ENCODE measurements at places on chromosomes 13 and 19.

DNA sequence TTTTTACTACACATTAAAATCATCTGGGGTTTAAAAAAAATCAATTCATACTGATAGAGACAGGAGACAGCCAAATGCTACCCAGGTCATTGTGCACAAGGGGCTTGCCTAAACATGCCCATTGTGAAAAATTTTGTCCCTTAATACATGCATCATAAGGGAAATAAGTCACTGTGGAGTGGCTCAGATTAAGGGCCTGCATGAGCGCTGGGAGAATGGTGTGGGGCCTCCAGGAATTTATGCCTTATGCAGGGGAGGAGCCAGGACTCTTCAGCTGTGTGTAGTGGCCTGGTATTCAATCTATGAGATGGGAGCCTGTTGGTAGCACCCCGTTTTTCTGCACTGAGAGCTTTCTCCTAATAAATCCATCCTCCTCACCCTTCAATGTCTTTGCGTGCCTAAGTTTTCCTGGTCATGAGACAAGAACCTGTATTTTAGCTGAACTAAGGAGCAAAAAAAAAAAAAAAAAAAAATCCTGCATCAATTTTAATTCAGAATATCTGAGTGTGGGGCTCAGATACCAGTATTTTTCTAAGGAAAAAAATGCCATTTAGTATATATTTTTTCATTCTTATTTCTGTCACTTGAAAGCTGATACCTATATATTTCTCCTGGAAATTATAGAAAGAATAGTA lies 997.6 kb upstream of the ATXN8OS start:
- no peak for DNase-seq

GRCh38 chr19:38852231-38853044 lies 2.7 kb upstream of the HNRNPL start:
- DNase-seq, result no peak

GRCh38 chr13:98441056-98441676 lies 135.7 kb downstream of the STK24 start:
- DNase-seq, result no peak

- DNase-seq, result no peak
Observed at GRCh38 chr13:94333131-94333820, 146.2 kb downstream of the DCT start.

DNA sequence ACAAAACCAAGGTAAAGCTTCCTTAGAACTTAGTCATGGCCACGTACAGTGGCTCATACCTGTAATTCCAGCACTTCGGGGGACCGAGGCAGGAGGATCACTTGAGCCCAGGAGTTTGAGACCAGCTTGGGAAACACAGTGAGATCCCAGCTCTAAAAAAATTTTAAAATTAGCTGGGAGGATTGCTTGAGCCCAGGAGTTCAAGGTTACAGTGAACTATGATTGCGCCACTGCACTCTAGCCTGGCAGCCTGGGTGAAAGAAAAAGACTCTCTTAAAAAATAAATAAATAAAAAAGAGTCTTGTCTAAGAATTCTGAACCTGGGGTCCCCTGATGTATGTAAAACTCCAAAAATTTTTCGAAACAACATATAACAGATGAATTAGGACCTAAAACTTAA lies 34.9 kb downstream of the N4BP2L2 start:
- DNase-seq, result no peak

DNA sequence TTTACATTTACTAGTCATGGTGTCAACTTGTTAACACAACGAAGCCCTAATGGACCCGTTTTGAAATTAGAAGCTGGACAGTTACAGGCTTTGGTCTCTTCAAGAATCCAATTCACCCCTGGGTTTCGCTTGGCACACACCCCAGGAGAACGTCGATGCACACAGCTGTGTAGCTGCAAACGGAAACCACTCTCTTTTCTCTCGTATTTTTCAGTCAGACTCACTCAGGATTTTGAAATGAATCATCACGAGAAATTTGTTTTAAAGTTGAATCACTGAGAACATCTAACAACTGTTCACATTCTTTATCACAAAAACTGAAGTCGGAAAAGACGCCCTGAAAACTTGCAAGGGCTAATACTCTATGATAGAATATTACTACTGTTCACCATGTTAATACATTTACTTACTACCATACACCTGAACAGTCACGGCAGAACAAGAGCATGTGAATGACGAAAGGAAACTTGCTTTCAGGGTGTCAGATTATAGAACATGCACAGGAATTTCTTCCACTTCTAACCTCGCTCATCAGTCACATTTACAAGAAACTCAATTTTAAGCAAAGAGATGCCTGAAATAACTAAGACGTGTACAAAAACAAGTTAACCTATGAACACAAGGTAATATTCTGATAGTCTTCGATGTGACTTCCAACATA lies 4.7 kb downstream of the PNMA8A start:
- no peak for DNase-seq

GRCh38 chr13:111512707-111513106 lies 192.3 kb downstream of the TEX29 start:
- no peak for DNase-seq

GRCh38 chr13:45878966-45879365 lies 27.4 kb upstream of the SIAH3 start:
- DNase-seq, result no peak

GRCh38 chr13:78022164-78022877 lies 103.7 kb upstream of the EDNRB start:
- no peak for DNase-seq

- DNase-seq, result no peak
Observed at GRCh38 chr13:62450759-62451158, 1035.1 kb upstream of the PCDH20 start.

- DNase-seq, result no peak
Observed at GRCh38 chr13:96540670-96541069, 450.8 kb downstream of the HS6ST3 start.

GRCh38 chr13:38103851-38104250 lies 234.3 kb upstream of the TRPC4 start:
- DNase-seq, result no peak

GRCh38 chr19:55209693-55210472 lies 582 bp upstream of the PTPRH start:
- DNase-seq, result no peak

- no peak for DNase-seq
Observed at GRCh38 chr19:14545716-14546082, 16.3 kb downstream of the TECR start.

DNA sequence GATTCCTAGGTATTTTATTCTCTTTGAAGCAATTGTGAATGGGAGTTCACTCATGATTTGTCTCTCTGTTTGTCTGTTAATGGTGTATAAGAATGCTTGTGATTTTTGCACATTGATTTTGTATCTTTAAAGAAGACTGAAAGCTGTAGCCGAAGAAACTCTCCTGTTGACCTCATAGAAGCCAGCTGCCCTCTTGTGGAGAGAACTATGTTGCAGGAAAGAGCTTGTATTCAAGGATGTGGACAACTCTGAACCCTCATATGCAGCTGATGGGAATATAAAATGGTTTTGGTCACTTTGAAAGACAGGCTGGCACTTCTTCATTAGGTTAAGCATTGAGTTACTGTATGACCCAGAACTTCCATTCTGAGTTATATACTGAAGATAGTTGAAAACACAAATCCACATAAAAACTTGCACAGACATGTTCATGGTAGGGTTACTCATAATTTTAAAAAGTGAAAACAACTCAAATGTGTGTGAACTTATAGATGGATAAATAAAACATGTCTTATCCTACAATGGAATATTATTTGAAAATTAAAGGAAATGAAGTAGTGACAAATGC lies 65.8 kb upstream of the SLITRK6 start:
- DNase-seq, result peak; percentile 9

DNA sequence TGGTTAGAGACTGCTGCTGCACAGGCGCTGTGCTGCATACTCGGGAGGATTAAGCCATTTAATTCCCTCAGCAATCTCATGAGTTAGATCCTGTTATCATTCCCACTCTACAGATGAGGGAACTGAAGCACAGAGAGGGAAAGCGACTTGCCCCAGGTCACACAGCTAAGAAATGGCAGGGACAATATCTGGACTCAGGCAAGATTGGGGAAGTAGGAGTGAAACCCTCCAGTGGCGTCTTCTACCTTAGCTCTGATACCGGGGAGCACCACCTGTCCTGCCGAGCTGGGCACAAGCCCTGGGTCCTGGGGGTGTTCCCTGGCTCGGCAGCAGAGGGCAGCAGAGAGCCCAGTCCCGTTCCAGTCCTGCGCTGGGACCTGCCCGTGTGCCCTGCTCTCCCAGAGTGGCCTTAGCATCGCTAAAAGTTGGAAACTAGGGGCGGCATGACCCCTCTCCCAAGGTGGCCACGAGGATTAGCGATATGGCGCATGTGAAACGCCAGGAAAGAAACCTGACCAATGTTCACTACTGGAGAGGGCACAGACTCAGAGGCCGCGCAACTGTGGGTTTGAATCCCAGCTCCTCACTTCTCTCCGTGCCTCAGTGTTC lies 20.5 kb downstream of the CYTH2 start:
- no peak for DNase-seq

GRCh38 chr13:80555796-80556678 lies 215.1 kb upstream of the SPRY2 start:
- no peak for DNase-seq

DNA sequence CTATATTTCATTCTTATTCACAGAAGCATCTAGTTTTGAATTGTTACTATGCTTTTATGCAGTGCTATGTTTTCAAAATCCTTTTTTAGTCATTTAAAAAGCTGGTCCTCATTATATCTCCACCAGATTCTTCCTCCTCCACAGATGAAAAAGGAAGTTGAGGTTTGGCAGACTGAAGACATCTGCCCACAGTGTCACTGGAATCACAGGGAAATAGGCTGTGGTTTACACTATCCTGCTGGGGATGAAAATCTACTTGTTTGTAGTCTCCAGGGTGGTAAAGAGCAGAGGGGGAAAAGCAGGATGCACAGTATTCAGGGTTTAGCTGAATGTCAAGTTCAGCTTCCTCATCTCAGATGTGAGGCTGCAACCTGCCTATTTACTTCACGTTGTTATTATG lies 351.2 kb downstream of the DNAJC15 start:
- no peak for DNase-seq

DNA sequence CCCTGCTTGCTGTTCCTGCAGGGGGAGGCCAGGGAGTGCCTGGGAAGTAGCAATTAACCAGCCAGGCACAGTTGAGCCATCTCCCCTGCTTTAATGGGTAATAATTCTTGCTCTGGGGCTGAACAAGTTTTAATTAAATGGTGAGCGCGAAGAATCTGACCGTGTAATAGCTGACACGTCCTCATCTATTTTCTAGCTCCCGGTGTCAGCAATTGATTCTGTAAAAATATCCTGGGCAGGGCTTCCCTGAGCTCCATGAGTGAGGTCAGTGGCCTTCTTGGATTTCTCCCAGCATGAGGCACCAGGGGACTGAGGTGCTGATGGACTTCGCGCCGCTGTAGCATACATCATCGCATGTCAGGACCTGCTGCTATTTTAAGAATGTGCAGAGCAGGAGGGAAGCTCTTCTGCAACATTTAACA lies 26.9 kb downstream of the SIPA1L3 start:
- no peak for DNase-seq

DNA sequence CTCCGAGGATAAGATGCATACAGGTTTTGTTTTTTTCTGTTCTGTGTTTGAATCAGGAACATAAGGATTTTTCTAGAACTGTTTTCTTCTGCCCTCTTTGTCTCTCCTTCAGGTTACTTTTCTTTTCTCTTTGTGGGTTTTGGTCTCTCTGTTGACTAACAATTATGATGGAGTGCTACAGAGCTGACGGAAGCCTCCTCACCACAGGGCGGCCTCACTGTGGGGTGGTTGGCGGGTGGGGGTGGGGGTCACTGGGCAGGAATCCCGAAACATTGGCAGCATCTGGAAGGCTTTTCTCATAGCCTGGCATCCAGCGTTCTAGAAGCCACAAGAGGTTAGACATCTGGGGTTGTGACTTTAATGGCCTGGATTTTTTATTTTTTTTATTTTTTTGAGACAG lies 12.0 kb upstream of the MATK start:
- DNase-seq, result no peak

- DNase-seq, result no peak
Observed at GRCh38 chr13:97275776-97276501, 53.8 kb downstream of the MBNL2 start.

DNA sequence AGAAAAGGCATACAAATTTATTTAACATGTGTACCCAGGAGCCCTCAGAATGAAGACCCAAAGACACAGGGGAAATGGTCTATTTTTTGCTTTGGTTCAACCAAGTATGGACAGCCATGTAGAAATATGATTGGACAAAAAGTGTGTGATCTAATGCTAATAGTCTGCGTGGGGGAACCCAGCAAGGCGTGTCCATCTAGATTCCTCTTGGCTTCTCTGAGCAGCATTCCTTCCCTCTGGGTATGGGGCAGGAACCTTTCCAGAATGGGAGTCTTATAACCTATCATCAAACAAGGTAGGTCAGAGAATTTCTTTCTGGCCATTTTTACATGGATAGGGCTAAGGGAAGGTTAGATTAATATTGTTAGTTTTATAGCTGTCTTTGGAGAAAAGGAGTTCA lies 698.2 kb downstream of the FGF9 start:
- DNase-seq, result no peak

DNA sequence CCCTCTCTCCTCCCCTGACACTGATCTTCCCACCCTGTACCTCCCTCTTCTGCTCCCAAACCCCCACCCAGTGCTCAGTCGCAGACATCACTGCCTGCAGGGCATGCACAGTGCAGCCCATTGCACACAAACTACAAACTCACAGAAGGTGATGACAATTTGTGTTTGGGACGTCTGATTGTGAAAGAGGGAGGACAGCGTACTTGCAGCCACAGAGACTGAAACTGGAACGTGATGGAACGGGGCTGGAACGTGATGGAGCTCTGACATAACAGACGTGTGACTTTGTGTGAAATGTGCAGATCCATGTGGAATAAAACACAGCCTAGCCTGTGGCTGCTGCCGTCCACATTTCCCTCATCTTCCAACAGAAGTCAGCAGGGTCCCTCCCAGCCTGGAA lies 57.3 kb upstream of the CEACAM8 start:
- DNase-seq, result no peak

DNA sequence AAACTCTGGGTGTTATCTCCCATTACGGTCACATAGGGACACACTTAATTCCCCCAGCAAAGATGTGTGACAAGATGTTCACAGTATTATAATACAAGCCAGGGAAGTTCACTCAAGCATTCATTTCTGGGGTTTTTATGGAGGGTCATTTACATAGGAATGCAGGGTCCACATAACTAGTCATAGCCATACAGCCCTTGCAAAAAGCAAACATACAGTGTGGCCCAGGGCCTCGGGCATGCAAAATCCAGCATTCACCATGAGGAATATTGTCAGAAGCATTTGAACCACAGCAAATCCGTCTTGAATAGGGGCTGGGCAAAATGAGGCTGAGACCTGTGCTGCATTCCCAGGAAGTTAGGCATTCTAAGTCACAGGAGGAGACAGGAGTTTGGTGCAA lies 13.0 kb upstream of the ZNF460 start:
- DNase-seq, result no peak

GRCh38 chr19:7216373-7216902 lies 77.8 kb downstream of the INSR start:
- no peak for DNase-seq

Measured in neuronal stem cell (in vitro differentiated cells).